ENCODE measurements at places on chromosomes 7 and 10. TPM values are rescaled to one million over a fixed set of nuclear protein-coding genes. Genes with fewer than 3 reads are reported as not detected.

Gene FAM25G
- not detected for total RNA-seq

Gene ETV1
- total RNA-seq, result 5.1 TPM

Gene METTL27
- total RNA-seq, result 8.4 TPM

DNA sequence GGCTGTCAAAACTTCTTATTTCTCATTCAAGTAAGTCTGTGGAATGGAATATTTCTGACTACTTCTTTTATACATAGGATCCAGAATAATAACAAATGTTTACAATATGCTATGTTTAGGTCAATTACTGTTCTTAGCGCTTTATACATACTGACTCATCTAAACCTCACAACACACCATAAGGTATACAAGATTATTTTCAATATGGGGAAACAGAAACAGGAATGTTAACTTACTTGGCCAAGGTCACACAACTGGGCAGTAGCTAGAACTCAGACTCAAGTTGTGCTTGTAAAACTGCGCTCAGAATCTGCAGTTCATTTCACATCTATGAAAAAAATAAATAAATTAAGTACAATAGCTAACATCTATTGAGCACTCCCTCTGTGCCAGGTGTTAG is 168.0 kb downstream of the GNAI1 start:
- DNase-seq, result no peak

DNA sequence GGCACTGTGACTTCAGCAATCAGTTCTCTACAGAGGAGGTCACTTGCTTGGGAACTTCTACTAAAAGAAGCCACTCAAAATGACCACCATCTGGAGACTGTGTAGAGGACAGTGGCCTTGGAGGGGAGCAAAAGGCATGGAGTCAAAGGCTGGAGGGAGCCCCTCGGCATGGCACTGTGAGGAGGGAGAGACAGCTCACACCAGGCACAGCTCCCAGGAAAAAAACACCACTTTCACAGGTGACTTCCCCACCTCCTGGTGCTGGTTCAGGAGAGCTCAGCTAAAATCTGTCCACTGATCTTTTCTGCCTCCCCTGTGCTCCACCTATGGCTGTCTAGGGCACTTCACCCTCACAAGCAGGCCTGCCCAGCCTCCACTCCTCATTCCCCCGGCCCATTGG is 649.4 kb upstream of the MGMT start:
- DNase-seq, result no peak

Gene OR13A1
- not detected for total RNA-seq

GRCh38 chr10:26386781-26387180 is 51.4 kb upstream of the APBB1IP start:
- DNase-seq, result no peak

DNA sequence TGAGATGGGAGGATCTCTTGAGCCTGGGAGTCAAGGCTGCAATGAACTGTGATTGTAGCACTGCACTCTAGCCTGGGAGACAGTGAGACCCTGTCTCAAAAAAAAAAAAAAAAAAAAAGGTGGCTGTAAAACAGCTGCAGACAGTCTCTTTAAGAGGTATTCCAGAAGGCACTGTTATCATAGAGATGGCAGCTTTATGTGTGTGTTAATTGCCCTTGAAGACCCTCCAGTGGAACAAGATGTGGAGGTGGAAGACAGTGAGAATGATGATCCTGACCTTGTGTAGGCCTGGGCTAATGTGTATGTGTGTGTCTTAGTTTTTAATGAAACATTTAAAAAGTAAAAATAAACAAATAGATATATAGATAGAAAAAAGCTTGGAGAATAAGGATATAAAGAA is 66.0 kb downstream of the ZNF487 start:
- DNase-seq, result no peak

DNA sequence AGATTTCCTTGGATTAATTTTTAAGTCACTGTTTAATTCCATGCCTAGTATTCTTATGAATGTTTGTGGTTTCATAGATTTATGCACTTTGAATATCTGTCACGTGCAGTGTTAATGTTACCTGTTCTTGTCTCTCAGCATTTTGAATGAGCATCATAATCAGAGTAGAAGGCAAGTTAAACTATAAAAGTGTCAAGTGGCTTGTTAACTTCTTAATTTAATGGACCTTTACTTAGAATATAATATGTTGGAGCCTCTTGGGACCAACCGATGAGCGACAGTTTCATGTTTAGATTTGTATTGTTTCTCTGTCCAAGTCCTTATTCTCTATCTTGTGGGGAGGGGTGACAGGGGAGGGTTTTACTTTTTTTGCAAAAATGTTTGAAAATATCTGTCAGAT is 50.6 kb upstream of the MTURN start:
- no peak for DNase-seq

Gene EPHA1
- total RNA-seq, result 14.4 TPM

Gene NSUN5
- total RNA-seq, result 80.3 TPM

GRCh38 chr7:84508606-84509005 is 314.0 kb upstream of the SEMA3A start:
- DNase-seq, result no peak

Gene TAS2R60
- not detected for total RNA-seq

DNA sequence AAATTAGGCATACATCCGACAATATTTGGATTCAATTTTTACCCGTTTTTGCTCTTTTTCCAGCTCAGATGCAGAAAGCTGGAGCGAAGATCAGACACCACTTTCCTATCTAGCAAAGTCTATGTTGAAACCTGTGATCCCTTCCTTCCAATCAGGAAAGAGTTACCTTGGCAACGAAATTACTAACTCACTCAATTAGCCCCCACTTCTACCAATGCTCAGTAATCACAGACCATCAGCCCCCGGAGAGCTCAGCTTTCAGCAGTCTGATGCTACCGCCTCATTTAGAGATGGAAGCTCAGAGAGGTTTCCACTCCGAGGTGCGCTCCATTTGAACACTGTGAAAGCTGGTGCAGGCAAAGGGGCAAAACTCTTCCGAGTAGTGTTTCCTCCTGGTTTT is 6.7 kb downstream of the FRAT1 start:
- DNase-seq, result no peak

DNA sequence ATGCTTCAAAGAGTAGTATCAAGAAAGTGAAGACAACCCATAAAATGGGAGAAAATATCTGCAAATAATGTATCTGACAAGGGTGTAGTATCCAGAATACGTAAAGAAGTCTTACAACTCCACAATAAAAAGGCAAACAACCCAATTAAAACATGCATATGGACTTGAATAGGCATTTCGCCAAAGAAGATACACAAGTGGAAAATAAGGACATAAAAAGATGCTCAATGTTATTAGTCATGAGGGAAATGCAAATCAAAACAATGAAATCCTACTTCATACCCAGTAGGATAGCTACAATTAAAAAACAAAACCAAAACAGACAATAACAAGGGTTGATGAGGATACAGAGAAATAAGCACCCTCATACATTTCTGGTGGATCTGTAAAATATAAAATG is 79.2 kb downstream of the NUDCD3 start:
- DNase-seq, result no peak

DNA sequence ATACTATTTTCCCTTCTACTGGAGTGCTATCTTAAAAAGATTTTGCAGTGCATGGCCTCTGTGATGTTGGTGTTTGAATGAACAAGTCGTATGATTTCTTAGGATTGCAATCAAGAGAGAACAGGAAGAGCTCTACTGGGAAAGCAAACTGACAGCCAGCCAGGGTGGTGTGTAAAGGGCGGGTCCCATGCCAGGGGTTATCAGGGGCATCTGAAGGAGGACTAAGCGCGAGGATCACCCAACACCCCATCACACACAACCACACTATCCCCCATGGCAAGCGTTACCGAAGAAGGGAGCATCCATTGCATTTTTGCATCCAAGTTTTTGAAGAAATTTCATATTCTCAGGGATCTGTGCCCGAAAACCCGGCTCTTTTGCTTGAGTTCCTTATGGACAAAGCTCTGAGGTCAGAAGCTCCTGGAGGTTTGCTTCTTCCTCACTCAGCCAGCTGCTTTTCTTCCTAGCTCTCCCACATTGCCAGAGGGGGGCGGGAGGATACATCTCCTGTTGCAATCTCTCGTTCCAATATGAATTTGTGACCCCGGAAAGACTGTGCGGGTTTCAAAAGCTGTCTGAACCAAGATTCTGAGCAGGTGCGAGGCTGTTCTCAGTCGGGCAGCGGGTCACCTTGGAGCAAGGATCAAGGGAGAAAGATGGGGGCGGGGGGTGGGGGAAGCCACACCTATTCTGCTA is 5.2 kb downstream of the NEUROD6 start:
- no peak for DNase-seq

Gene CALML3
- total RNA-seq, result not detected

DNA sequence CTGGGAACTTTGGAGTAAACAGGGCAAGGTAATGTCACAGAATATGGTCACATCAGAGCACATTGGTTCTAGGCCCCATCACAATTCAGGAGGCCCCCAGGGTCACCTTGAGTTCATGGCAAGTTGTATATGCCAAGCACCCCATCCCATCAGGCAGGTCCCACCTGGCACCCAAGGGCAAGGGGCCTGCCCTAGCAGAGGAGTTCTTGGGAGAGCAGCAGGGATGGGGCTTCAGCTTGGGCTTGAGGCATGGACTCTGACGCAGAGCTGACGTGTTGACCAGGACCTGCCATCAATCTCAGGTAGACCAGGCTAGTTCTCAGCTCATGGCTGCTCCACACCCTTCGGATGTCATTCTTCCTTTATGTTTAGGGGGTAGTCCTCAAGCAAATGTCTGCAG is 20.9 kb downstream of the PLAC9 start:
- no peak for DNase-seq

- no peak for DNase-seq
Measured at GRCh38 chr10:29479981-29480954, 154.5 kb downstream of the SVIL start.

Measured in epithelial cell of proximal tubule (primary cell).